ENCODE measurements at places on chromosomes 7 and 10.

GRCh38 chr7:141551094-141551781, at the start of gene AGK:
Gene AGK, plus strand, starts transcription at chr7:141551410. Its CDS starts 4,057 bp downstream, at chr7:141555467.
- peak; percentile 52 for DNase-seq

- DNase-seq = no peak
Observed at GRCh38 chr10:4214908-4215307, 429.9 kb upstream of the KLF6 start.

- DNase-seq = no peak
Observed at GRCh38 chr7:98870121-98870651, 372 bp upstream of the TMEM130 start.

- DNase-seq = no peak
Observed at GRCh38 chr7:71633551-71634008, 501.6 kb downstream of the GALNT17 start.

DNA sequence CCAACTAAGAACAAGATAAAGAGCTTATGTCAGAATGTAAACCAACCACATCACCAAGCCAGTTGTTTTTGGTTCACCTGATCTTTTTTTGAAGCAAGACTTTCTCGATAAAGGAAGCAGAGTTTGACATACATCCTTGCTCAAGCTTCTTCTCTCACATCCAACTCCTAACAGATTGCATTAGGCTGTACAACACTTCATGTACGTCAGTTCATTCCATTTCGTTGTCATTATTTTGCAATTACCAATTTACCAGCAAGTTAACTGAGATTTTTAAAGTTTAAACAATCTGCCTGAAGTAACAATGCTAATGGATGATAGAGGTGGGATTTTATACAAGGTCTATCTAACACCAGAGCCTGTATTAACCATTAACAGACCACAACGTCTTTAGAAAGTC, 41.0 kb downstream of the NRAP start:
- no peak for DNase-seq

- DNase-seq = no peak
Observed at GRCh38 chr10:13724484-13724883, 137.7 kb downstream of the PRPF18 start.

DNA sequence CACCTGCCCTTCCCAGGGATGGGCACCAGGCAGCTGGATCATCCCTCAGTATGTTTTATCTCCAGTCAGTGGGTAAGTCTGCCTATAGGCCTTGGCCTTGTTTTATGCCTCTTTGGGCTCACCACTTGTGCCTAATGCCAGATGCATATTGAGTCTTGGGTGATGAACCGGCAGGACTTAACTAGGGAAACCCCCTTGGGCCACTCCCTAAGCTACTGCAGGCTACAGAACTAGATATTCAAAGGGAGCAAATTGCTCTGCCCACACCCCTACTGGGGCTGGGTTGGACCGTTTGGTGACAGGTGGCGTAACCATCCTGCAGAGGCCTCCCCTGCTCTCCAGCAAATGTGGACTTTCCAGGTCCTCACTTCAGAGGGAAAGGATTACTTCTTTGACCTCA, 115.7 kb upstream of the GDF10 start:
- DNase-seq = no peak

DNA sequence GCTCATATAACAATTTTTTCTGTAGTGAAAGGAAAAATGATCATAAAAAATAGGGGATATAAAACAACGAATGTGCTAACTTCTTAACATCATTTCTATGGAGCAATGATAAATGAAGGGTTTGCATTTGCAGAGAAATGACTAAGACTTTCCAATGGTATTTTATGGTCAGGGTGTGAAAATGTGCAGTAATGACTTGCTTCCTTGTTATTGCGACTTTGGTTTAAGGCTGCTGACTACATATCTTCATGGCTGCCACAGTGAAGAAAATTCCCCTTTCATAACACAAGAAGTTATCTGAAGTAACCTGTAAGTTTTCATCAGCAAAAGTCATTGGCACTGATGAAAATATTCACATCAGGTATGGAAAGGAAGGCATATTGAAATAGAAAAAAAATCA, 166.1 kb upstream of the NRG3 start:
- no peak for DNase-seq

DNA sequence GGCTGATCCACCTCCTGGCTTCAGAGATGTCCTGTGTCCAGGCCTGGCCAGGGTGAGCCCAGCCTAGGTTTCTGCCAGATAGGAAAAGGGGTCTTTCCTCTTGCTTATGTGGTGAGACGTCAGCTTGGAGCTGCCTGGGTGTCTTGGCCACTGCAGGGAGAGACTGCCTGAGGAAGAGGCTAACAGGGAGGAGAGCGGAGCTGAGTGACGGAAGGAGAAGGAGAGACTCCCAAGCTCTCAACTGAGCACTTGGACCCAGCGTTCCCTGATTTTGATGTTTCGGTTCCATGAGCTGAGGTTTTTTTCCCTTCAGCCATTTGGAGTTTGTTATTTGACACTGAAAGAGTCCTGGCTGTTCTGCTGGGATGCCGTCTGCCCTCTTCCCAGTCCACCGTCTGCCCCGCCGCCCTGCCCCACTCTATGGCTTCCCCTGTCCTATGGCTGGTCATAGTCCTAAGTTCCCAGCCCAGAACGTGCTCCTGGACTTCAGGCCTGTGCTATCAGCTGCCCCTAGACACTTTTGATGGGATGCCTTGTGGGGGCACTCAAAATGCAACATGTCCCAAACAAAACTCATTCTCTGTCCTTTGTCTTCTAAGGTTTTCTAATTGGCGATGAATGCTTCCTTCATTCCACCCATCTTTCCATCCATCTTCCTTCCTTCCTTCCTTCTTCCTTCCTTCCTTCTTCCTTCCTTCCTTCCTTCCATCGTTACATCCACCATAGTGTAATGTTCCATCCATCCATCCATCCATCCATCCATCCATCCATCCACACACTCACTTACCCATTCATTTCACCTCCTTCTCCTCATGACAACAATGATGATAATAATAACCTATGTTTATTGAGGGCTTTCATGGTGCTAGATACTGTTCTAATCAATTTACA, 20.3 kb upstream of the PCBD1 start:
- no peak for DNase-seq

DNA sequence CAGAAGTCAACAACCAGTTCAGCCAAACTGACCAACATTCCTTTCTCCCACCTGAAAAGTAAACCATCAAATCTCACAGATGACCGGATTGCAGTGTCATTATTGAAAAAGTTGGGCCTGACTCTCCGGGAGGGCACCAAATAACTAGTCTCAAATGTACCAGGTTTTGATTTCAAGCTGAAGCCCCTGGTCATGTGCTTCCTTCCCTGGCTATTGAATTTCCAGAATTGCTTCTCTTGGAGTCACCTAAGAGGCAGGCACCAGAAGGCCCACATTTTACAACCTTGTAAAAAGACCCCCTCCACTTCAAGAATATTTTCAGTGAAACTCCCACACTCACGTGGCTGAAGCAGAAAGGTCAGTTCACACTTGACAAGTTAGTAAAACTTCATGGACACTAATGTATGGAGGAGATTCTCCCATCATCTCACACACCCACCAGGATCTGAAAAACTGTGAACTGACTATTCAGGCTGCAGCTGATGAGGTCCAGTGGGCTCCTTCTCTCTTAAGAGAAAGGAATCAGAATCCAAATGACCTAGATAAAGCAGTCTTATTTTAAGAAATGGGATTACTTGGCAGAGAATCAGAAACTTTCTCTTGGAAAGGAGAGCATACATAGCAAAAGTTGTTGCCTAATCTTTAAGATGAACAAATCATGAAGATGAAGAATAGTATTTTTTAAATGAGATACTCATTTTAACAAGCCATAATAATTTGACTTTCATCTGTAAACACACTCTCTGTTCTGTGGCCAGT, 53.6 kb downstream of the DLD start:
- no peak for DNase-seq

GRCh38 chr10:24606021-24606420, 117.7 kb downstream of the ARHGAP21 start:
- no peak for DNase-seq

DNA sequence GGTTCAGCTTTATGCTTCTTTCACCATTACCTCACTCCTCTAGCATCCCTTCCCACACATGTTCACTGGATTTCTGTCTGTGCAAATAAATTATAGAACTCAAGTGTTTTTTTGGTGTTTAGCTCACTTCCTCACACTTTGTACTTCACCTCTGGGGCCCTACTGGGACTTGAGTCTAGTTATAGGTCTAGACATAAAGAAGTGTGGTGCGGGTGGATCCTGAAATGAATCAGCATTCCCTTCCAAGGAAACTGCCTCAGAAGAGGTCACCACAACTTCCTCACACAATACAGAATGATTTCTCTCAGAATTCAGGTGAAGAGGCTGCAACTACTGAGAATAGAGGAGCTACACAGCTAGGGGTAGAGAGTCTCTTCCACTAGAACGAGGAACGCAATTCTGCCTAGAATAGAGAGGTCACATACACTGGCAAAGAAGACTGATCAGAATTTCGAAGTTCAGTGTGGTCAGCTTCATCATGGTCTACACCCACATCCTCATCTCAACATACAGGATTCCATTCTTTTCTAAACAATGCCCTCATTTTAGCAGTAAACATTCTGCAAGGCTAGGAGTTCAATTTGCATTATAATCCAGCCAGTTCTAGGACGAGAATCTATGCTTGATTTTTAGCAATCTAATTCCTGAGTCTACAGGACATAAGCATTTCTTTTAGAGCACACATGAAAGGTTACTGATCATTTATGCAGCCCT, 938.7 kb upstream of the PHF14 start:
- DNase-seq = no peak

- peak; percentile 32 for DNase-seq
Observed at GRCh38 chr10:102646610-102647442, 2.5 kb downstream of the TRIM8 start.

GRCh38 chr7:82015751-82016150, 245.9 kb upstream of the HGF start:
- DNase-seq = no peak

GRCh38 chr10:17001961-17002749, 127.5 kb downstream of the CUBN start:
- DNase-seq = no peak

- no peak for DNase-seq
Observed at GRCh38 chr10:1526436-1527055, 210.8 kb downstream of the ADARB2 start.
